Activated T-helper 1 cell treated with anti-CD3 and anti-CD28 coated beads, Interleukin-2, amount 50 U/mL, for 16 hours (primary cell): ENCODE measurements at places on chromosomes 4 and X.

- DNase-seq = no peak
Observed at GRCh38 chr4:37892641-37893040, 1.8 kb downstream of the TBC1D1 start.

DNA sequence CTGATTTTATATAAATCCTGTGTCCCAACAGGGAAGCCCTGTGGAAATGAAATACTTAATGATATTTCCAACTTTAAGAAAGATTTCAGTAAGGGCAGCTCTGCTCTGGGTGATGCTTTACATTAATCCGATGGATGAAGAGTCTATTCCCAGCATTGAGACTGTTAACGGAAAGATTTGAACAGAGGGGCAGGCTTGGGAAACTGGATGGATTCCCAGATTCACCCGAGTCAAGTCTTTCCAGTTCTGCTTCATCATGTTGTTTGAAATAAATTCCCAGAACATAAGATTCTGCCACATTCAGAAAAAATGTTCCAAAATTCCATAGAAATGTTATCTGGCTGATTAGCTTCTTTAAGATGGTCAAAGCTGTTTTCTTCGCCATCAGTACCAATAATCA, 246.0 kb downstream of the FBXW7 start:
- DNase-seq = no peak

- DNase-seq = no peak
Observed at GRCh38 chr4:186146458-186146857, 42.0 kb downstream of the FAM149A start.

- no peak for DNase-seq
Observed at GRCh38 chr4:48620093-48620492, 130.0 kb downstream of the ZAR1 start.

- no peak for DNase-seq
Observed at GRCh38 chr4:19823781-19824180, 427.9 kb upstream of the SLIT2 start.
